GM04504 (cell line): ENCODE measurements at places on chromosomes 4 and X.

DNA sequence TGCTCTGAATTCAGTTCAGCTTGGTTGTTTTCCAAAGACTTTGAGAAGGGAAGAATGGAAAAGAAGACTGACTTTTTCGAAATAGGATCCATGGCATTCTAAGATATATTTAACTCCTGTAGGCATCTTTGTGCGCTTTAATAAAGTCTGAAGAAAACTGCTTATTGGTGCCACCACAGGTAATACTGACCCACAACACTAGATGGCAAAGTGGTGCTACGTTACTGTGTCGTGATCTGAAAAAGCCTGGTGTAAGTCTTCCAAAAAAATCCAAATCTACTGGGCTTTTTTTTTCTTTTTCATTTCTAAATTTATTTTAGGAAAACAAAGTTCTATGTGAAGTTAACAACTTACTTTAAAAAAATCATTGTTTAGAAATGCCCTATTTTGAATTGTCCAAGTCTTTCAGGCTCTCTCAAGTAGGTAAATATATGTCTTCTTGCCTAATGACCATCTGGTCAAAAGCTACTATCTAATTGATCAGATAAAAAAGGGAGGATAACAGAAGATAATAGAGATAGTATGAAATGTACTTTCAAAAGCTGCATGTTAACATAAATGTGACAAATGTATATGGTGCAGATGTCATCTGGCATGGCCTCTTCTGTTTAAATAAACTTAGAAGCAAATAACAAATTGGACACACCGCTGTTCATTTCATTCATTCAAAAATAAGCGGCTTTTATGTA is 47.0 kb upstream of the MID1IP1 start:
- peak; percentile 17 for DNase-seq

GRCh38 chr4:54228961-54229501 is at the start of gene PDGFRA:
TSS of gene PDGFRA (plus strand) at chr4:54229293. CDS start at chr4:54258769, 29,476 bp downstream.
- DNase-seq: peak; percentile 82

DNA sequence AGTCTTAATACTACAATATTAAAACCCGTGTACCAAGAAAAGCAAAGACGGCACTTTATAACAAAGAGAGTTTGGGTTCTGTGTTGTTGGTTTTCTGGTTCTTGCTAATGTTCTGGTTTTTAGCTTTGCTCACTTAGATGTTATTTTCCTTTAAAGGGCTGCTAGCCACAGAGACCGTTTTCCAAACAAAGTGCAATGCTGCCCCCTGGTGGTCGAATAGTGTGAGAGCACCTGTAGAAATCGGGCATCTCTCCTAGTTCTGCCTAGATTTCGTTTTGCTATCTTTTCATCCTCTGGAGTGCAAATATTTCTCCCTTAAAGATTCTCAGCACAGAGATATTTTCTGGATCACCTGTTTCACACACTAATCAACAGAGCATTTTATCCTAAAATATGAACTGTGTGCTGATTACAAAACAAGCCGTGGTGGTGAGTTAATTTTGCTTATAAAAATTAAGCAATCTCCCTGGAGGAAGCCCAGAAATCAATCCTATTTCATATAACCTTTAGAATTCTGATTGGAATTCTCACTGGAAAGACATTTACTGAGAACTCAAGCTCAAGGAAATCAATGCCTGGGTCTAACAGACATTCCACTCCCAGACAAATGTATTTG is 334.5 kb upstream of the NOCT start:
- DNase-seq: peak; percentile 53

DNA sequence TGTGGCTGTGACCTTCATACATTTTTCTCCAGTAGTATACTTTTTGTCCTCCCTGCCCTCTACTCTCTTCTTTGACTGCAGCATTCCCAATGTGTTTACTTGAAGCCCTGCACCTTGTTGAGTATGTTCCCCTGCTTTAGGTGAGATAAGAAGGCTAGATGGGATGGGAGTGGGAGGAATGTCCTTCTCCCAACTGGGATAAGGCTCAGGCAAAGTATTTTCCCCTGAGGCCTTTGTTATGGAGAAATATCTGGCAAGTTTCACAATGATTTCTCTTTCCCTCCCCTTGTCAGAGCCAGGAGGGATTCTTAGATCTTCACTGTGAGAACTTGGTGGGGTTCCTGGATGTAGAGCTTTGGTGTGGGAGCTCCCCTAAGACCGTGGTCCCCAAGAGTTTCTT is 131.8 kb downstream of the CLCN5 start:
- DNase-seq: no peak

GRCh38 chr4:77795326-77795725 is 23.8 kb downstream of the CNOT6L start:
- no peak for DNase-seq

DNA sequence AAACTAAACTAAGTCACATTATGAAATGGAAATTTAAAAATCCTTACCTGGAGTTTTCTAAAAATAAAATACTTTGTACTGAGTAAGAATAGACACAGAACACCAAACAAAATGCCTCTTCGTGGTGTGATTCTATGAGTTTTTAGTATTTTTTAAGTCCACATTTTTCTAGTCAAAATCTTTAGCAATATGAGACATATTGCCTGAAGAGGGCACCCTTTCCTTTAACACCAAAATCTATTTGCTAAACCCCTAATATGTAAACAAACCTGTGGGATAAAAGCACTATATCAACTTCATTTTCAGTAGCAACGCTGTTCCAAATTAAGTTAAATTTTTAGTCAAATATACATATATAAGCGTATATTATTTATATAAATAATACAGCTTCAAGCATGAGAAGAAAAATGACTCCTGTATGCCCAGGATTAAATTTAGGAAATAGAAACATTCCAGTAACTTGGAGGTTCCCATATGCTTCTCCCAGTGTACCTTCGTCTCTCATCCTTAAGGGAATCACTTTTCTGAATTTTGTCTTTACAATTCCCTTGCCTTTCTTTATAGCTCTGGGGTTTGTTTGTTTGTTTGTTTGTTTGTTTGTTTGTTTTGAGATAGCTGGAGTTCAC is 23.0 kb upstream of the PGM2 start:
- no peak for DNase-seq

DNA sequence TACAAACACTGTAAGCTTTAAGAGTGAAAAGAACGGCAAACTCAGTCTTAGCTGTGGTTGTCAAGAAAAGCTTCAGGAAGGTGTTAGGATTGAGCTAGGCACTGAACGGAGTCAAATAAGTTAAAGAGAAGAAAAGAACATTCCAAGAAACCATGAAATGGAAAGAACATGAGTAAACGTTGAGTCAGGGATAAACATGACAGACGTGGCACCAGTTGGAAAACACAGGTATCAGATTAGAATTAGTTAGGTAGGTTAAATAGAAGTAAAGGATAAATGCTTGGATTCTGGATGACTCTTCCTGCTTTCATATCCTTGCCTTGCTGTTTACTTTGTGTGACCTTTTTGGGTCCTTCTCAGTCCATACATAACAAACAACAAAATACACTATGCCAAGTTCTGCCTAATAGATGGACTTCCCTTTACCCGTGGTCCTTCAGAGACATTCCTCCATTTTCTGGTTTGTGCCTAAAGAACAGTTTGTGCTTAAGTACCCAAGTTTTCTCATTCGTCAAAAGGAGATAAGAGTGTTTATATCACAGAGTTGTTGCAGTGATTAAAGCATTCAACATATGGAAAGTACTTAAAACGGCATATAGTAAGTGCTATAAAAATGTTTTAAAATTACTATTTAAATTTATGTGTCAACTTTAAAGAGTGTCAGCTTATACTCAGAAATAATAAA is 446.9 kb downstream of the TMA16 start:
- no peak for DNase-seq

DNA sequence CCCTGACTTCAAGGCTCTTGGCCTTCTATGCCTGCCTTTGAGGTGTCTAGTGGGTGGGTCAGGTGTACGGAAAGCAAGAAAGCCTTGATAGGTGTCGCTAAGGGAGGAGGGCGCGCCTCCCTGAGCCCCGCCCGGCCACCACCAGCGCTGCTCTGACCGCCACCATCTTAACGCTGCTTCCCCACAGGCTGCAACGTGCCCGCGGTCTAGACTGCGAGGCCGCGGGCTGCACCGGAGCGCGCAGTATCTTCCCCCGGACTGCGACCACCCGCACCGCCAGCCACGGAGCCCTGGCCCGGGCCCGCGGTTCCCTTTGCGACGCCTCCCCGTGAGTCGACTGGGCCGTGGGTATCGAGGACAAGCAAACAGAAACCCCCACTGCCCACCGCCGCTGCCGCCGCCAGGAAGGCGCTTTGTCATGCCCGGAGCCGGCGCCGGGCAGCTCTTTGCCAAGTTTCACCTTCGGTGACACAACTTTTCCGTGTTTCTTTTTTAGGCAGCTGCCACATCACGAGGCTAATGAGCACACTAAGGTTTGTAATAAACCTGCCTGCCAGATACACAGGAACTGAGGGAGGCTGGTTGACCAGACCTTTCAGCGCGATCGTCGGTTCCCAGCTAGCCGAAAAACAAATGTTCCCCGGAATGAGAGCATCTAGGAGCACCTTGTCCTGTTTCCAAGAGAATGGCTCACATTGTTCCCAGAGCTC is 335.8 kb upstream of the F9 start:
- no peak for DNase-seq

- DNase-seq: no peak
Measured at GRCh38 chr4:84263415-84263814, 235.7 kb downstream of the NKX6-1 start.

DNA sequence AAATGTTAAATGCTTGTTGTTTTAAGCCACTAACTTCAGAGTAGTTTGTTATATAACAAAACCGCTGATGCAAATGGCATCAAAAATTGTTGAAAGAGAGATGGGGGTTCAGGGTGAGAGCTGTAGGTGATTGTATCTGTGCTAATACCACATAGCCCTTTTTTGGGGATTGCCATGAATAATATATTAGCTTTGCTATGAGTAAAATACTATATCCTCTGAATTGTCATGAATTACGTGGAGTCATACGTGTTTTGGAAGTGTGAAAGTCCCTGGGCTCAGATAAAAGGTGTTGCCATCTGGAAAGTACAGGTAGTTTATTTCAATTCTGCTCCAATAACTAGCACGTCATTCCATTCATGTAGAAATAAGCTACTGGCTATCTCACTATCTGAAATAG is 30.6 kb downstream of the DYNLT3 start:
- DNase-seq: no peak

GRCh38 chrX:111634823-111635729 is 45.9 kb upstream of the ALG13 start:
- DNase-seq: no peak

DNA sequence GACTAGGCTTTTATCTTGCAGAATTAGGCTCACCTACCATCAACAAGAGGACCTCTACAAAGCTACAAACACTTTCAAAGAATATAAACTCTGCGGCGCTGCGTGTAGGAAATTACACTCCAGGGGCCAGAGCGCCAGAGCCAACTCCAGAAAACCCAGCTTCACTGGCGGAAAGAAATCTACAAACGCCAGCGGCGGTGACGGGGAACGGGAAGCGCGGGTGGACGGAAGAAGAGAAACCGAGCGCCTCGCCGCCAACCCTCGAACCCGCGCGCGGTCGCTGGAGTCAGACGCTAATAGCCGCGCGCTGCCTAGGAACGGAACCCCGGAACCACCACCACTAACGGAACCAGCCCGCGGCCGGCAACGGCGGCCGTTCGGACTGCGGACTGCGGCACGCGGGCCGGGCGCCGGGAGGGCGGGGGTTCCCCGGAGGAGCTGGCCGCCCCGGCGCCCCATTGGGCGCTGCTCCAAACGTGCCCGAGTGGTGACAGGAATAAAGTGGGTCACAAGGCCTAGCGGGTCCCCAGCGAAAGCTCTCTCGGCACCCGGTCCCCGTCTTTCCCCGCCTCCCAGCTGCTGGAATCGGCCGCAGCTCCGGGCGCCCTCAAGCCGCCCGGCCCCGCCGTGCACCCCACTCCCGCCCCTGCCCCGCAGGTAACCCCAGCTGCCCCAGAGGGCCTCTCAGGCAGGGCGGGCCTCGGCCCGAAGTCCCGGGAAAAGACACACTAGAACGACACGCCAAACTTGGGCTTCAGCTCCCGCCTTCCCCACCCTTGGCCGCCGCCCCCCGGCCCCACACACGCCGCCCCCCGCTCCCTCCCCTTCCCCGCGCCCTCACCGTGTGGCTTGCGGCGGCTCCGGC is 836 bp downstream of the CLOCK start:
- DNase-seq: peak; percentile 32

DNA sequence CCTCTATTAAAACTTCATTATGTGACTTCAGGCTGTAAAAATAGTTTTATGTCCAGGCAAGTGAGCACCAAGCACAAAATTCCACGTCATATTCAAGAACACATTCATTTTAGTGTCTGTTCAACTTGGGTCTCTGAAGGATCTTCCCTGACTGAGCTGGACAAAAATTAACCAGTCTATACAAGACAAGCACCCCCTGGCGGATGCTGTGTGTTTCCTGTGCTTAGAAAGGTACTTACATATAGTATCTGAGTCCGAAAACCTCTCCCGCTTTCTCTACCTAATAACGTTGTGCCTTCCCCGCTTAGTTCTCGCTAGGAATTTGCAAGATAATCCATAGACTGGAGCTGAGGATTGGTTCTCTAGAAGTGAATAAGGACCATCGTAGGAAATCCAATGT is 2214.5 kb upstream of the TENM3 start:
- DNase-seq: no peak

DNA sequence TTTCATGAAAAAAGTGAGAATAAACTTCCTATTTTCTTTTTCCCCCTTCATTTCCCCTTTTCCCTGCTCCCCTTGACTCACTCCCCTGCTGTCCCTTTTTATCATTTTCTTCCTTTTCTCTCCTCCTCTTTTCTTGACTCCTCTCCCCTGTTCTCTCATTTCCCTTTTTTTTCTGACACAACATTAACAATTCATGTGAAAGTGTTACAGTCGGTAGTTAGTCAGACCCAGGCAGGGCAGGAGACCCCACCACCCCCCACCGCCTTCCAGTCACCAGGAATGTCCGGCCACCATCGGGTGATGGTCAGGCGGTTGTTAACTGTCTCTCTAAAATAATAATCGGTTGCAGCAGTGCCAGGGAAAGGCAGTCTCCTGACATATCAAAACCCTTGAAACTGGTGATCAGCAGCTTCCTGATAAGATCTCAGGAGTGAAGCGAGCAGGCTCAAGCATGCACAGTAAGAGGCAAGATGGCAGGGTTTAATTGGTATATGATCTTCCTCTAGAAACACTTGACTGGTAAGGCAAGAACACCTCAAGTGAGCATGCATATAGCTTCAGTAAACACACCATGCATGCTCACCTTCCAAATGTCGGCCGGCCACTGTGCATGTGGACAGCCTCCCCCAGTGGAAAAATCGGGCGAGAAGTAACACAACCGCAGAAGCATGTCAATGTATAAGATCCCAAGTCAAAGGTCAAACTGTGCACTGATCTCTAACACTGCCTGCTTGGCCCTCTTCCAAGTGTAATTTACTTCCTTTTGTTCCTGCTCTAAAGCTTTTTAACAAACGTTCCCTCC is 191.4 kb downstream of the NDST4 start:
- no peak for DNase-seq

- no peak for DNase-seq
Measured at GRCh38 chr4:152994038-152994437, 57.9 kb downstream of the FHDC1 start.

- DNase-seq: no peak
Measured at GRCh38 chr4:15774020-15774420, 4.1 kb upstream of the CD38 start.

DNA sequence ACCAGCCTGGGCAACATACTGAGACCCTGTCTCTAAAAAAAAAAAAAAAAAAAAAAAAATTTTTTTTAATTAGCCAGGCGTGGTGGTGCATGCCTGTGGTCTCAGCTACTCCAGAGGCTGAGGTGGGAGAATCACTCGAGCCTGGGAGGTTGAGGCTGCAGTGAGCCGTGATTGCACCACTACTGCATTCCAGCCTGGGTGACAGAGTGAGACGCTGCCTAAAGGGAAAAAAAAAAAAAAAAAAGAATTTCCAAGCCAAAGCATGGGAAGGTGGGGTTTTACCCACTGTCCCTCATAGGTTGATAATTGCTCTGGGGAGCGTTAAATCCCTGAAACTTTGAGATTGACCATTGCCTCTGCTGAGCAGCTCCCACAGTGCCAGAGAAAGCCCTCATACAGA is 427.5 kb downstream of the BCOR start:
- DNase-seq: no peak
